ENCODE measurements at places on chromosomes 3 and 15.
A peak's percentile ranks its signal among the peaks of the same experiment; 100 is the strongest.

GRCh38 chr3:123143669-123144411 lies 57.9 kb upstream of the SEC22A start:
- no peak for ATAC-seq

- no peak for ATAC-seq
These were observed 39.2 kb upstream of the BCL2A1 start for GRCh38 chr15:80010131-80010673.

DNA sequence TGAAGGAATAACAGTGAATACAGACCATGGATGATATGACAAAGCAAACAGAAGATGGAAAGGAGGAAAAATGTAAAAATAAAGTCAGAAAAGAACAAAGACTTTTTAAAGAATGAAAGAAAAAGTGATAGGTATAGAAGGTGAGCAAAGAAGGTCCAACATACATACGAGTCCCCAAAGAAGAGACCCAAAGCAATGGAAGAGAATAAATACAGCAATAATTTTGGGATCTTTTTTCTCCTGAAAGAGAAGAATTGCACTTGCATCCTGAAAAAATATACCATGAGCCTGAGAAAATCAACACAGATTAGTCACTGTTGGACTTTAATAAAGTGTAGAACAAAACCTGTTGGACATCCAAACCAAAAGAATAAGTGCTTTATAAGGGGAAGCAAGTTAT lies 85.3 kb upstream of the SLC6A1 start:
- ATAC-seq, result no peak

- ATAC-seq, result no peak
These were observed 86.9 kb upstream of the SATB1 start for GRCh38 chr3:18512007-18512406.

- no peak for ATAC-seq
These were observed 372.2 kb downstream of the VGLL3 start for GRCh38 chr3:86618706-86619105.

GRCh38 chr3:59308684-59309083 lies 258.9 kb upstream of the CFAP20DC start:
- ATAC-seq, result peak; percentile 37

DNA sequence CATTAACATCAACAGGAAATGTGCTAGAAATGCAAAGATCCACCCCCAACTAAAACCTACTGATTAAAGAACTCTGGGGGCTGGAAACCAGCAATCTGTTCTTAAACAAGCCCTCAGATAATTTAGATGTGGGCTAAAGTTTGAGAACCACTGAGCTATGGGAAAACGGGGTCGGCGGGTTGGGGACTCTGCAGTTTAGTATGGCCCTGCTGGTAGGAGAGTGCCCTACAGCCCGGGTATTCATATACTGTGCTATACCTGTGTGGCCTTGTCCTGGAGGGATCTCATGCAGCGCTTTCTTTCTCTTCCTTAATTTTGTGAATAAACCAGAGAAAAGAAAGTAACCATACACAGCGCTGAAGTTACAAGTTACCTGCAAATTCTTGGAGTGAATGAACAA lies 189.7 kb upstream of the GBE1 start:
- no peak for ATAC-seq

DNA sequence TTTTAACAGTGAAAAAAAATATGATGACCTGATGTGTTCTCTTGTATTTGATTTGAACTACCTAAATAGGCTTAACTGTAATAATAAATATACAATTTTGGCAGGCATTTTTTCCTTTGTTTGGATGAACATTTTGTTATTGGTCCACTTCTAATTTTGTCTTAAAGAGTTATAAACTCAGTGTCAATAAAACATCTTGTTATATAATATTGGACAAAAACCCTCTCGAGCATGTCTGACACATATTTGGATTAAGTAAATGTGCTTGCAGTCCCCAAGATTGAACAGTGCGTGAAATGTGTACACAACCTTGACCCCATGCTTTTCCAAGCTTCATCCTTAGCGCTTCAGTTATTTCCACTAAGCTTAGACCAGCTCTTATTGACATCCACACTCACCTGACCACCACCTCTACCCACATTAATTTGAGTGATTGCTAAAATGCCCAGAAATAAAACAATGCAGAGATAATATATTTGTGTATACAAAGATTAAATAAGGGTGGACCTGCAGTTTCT lies 131.7 kb upstream of the ZBED2 start:
- ATAC-seq, result no peak

DNA sequence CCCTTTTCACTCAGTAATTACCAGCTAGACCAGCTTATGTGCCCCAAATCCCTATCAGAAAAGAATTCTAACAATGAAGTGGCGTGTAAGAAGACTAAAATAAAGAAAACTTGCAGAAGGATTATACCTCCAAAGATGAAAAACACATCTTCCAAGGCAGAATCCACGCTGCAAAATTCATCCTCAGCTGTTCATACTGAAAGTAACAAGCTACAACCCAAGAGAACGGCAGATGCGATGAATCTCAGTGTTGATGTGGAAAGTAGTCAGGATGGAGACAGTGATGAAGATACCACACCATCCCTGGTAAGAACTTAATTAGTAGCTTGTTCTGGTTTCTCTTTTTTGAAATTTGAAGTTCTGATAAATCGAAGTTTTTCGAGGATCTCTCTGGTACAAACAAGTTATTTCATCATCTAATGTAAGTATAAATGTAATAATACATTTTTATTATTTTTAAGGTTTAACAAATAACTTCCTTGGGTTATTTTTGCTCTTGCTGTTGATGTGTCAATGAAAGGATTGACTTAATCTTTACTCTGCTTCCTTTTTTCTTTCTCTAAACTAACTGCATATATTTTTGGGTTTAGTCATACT lies 1.4 kb downstream of the WDR76 start:
- ATAC-seq, result no peak

DNA sequence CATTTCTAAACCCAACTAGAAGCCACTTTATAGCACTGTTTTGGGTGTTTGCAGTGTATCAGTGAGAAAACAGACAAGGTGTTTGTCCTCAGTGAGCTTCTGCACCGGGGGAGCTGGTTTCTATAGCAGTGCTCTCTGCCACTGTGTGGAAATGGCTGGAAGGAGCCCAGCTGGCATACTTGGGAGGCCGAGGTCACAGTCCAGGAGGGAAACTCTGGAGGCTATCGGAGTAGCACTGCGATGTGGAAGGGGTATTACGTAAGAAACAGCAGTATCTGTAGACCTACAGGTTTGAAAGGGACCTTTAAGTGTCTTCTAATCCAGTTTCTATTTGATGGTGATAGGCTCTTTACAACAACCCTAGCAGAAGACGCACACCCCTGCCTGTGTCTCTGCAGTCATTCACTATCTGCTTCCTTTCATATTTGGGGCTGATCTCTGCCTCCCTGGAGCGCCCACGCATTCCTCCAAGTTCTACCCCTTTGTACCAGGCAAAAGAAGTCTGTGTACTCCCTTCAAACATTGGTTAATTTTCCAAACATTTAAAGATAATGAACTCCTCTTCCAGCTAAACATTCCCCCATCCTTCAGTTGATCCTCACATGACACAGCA lies 87.4 kb upstream of the ADAMTS17 start:
- ATAC-seq, result no peak

GRCh38 chr15:98555173-98555515 lies 93.2 kb upstream of the IGF1R start:
- ATAC-seq, result no peak

GRCh38 chr15:69910514-69910913 lies 187.2 kb downstream of the TLE3 start:
- no peak for ATAC-seq

DNA sequence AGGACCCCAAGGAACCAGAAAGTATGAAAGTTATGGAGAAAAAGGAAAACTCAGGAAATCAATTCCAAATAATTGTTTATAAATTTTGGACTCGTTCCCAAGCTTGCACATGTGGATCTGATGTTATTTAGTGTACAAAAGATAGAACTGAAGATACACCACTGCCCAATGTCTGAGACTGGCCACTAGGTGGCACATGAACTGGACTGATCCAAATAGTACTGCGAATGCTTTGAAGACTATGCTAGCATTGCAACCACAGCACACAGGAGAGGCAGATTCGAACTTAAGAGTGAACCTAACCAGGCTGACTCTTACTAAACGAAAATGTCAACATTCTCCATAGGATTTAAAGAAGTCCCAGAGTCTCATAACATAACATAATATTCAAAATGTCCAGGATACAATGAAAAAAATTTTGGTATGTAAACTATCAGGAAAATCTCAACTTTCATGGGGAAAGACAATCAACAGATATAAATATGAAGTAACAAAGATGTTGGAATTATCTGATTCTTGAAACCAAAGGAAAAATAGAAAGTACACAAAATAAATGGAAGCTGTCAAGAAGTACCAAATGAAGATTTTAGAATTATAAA lies 596.7 kb downstream of the FGF12 start:
- no peak for ATAC-seq

- ATAC-seq, result no peak
These were observed 99.9 kb downstream of the CACNA1D start for GRCh38 chr3:53594276-53594675.

- no peak for ATAC-seq
These were observed 189.8 kb downstream of the RYR3 start for GRCh38 chr15:33500432-33501195.

DNA sequence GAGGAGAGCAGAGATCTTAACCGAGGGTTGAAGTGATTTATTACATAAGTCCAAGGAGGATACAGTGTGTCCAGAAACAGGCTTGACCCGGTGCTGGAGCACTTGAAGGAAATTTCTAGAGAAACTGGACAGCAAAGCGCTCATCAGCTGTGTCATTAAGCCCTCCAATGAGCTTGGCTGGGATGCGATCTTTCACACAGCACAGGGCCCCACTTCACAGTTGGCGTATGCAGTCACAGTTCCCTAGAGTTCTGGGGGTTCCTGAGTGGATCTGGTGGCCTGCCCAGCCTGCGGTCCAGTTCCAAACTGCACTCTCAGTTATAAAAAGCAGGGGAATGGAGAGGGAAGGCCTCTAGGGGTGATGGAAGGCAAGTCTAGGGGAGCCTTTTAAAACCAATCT lies 13.6 kb downstream of the ST8SIA2 start:
- ATAC-seq, result no peak

GRCh38 chr3:186286114-186286513 lies 75.9 kb downstream of the DGKG start:
- peak; percentile 32 for ATAC-seq

- no peak for ATAC-seq
These were observed 298.9 kb upstream of the NR2F2 start for GRCh38 chr15:96031426-96032110.

DNA sequence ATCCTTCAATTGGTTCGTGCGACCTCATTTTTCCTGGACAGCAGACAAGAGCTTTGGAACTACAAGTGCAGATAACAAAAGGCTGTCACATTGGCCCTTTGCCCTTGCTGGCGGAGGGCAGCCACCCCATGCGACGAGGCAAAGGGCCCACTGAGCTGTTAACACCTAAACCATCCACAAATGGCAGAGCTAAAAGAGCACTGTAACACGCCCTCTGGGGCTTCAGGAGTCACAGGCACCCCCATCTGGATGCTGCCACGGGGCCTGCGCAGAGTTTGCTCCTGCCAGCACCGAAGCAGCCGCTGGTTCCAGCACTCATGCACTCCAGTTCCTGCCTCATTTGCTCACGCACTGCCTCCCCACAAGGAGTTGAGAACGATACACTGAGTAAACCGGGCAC lies 524.9 kb downstream of the ZNF385D start:
- no peak for ATAC-seq

DNA sequence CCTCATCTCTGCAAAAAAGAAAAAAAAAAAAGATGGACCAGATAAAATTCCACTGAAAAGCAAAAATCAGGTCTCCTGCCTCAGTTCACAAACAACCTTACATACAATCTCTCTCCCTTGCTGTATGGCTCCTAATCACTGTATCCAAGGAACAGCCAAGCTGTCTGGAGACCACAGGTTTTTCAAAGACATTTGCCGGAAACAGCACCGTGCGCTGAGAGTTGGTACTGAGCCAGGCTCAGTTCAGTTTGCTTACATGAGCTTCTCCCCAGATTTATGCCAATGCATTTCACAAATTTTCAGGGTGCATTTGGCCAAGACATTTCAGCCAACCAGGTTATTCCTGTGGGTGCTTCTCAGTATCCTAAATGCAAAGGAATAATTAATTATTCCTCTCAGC lies 4.1 kb downstream of the ACP3 start:
- ATAC-seq, result no peak

DNA sequence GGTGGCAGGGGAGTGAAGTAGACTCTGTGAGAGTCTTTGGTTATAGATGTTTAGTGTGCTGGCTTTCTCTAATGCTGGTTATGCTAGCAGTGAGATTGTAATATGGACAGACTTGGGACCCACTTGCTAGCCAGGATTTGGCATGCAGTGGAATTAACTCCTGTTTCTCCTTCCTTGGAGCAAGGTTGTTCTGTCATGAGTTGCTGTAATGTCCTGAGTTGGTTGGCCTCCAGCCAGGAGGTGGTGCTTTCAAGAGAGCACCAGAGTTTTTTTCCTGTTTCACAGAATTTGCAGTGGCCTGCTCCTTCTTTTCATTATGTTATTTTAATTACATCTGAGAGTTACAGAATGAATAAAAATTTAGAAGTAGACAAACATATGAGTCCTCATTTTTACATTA lies 88.1 kb upstream of the PXYLP1 start:
- no peak for ATAC-seq

DNA sequence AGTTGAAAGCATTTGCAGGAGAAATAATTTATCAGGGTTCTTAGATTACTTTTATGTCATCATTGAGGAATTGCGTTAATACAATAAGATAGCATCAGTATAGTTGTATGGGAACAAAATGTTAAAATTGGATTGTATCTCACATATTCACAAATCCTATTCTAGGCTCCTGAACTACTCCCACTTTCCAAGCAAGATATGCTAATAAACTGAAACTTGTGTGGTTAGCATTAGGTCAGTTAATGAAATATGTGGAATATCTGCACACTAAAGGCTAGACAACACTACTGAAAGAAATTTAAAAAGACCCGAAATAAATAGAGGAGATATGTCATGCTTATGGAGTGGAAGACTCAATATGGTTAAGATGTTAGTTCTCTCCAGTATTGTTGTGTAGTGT lies 272.7 kb downstream of the DOCK3 start:
- ATAC-seq, result peak; percentile 83

DNA sequence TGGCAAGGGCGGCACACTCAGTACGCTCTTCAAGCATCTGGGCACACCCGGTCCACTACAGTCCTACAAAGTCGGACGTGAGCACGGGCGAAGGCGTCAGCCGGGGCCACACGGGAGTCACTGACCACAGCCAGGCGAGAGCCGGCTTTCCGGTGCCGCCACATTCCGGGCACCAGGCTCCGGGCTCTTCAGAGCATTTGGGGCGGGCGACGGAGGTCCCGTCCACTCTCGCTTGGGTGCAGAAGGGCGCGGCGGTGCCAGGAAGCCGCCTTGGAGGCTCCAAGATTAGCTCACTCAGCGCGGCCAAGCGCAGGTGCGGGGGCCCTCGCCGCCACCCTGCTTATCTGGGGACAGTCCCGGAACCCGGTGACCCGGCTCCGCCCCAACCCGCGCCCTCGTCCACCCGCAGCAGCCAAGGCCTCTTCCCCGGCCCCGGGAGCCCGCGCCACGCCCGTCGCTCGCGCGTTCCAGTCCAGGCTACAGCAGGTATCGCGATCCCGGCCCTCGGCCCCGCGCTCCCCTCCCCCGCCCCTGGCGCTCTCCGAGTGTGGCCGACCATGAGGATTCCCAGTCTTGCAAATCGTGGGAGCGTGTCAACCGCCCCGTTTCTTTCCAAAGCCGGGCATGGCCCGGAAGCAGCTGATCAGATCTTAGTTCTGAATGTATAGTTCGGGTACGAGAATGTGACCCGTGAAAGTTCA lies at the start of gene ADPRH:
Gene ADPRH (plus strand): TSS at position 127 of the 701 bp plus-strand sequence. CDS start 2,678 bp downstream, outside the sequence.
- peak; percentile 93 for ATAC-seq

GRCh38 chr3:108564564-108564963 lies 24.7 kb downstream of the CIP2A start:
- no peak for ATAC-seq
